Sciatic nerve (tissue), 2 donors: ENCODE measurements at places on chromosomes 2 and 18.

DNA sequence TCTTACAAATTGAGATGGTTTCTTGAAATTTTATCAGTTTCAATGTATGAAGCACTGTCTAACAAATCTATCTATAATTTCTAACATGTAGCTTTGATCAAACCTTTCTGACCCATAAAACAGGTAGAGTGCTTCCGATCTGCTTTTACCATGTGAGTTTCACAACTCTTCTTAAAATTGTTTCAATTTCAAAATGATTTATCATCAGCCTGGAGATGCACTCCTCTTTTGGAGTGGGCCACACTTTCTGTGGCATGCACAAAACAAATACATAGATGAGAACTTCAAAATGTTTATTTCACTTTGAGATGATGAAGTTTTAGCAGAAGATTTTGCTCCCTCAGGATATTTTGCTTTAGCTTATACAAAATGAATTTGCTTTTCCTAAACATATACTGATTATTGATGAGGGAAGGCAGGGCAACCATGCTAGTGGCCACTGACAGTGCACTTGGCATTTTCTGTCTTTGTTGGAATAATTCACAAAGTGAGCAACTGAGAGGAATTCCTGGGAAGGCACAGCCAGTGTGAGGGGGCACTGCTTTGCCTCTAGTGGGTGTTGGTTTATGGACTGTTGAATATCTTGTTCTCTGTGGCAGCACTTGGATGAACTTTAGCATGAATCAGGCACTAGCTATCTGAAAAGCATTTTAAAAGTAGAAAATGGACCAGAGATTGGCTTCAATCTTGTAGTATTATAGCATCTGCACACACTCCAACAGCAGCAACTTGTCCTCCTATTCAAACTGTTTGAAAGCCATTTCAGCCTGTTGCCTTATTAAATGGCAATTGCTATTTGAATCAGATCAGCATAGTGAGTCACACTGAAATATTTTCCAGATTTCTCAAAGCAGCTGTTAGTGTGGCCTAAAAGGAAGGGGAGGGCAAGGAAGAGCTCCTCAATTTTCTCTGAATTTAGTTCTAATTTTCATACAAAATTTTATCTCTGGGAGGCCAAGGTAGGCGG is 193.2 kb downstream of the CCDC85A start:
- no peak for DNase-seq

- DNase-seq = no peak
These were observed 47.7 kb downstream of the INPP5D start for GRCh38 chr2:233107831-233108300.

GRCh38 chr2:61423714-61424113 is 47.2 kb downstream of the USP34 start:
- DNase-seq = no peak

DNA sequence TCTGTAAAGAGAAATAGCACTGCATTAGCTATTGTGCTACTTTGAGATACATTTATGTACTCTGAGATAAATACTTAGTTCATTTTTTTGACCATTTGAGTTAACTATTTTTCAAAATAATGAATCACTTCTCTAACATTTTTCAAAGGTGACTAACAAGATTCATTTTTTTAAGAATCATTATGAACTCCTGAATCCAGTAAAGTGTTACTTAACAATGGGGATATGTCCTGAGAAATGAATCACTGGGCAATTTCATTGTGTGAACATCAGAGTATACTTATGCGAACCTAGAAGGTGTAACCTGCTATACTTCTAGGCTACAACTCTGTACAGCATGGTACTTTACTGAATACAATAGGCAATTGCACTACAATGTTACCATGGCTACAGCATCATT is 355.8 kb downstream of the ARL6IP6 start:
- DNase-seq = no peak

DNA sequence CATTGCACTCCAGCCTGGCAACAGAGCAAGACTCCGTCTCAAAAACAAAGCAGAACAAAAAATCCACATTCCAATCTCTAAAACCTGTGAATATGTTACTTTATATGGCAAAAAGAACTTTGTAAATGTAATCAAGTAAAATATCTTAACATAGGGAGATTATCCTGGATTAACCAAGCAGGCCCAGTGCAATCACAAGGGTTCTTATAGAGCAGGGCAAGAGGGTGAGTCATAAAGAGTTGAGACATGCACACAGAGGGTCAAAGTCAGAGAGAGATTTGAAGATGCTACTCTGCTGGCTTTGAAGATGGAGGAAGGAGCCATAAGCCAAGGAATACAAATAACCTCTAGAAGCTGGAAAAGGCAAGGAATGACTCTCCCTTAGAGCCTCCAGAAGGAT is 60.9 kb upstream of the SLC9A2 start:
- no peak for DNase-seq

- no peak for DNase-seq
These were observed 333.4 kb downstream of the SETBP1 start for GRCh38 chr18:45014047-45014501.

- DNase-seq = no peak
These were observed 24.1 kb downstream of the TRABD2A start for GRCh38 chr2:84856787-84857186.

DNA sequence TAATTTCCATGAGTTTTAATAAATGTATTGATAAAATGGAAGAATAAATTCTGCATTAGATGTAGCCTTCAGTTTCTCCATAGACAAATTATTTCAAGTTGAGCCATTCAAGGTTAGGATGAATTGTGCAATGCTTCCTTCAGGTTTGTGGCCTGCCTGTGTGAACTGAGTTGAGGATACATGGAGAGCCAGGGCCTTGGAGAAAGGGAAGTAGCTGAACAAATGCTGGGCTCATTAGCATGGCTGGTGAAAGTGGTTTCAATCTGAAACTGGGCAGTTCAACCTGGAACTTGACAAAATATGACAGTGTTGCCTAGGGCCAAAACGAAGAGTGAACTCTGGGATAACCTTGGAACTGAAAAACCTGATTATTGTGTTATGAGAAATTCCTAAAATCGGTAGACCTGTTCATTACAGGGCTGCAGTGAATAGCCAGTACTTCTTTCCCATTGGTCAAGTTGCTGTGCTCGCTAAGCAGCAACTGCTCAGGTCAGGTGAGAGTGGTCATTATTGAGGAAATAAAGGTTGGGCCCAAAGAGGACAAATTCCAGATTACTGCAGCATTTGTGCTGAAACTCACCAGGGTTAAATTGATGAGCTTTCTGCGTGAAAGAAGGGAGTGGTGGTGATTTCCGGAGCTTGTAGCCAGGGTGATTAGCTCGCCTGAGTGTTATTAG is 12.7 kb downstream of the INPP1 start:
- no peak for DNase-seq
